Pulmonary artery endothelial cell (primary cell): ENCODE measurements at places on chromosomes 6 and 20. TPM values are rescaled to one million over a fixed set of nuclear protein-coding genes. Genes with fewer than 3 reads are reported as not detected.

GRCh38 chr6:134750669-134751068 is 199.2 kb downstream of the ALDH8A1 start:
- no peak for DNase-seq

- no peak for DNase-seq
Measured at GRCh38 chr6:124490122-124490521, 472.1 kb upstream of the RNF217 start.

DNA sequence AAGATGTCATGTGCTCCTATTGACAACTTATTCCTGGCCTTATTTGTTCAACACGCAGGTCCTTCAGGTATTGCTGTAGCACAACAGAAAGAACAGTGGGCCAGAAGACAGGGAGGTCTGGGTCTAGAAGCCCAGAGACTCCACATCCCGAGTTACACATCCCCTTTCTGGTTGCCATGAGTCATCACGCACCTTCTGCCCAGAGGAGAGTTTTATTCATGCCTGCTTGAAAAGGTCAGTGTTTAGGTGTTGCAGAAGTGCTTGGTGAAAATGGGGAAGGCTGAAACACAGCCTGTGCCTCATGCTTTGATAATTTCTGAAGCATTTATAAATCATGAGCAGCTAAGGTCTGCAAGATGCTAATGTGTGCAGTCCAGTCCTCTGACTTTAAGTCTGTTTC is 256.4 kb downstream of the GMPR start:
- no peak for DNase-seq

DNA sequence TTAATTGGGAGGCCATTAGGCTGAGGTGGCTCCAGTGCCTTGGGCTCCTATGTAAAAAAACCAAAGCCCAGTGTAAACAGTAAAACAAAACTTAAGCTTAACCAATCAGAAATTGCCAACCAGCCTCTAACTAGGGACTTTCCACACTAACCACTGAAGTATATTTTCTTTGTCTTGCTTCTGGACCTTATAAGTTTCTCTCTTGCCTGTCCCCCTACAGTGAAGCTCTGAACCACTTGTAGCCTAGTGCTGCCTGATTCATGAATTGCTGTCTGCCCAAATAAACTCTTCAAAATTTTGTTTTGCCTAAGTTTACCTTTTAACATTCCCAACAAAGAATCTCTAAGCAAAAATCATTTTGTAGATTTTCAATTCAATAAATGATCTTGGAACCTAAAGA is 28.2 kb downstream of the POPDC3 start:
- no peak for DNase-seq

DNA sequence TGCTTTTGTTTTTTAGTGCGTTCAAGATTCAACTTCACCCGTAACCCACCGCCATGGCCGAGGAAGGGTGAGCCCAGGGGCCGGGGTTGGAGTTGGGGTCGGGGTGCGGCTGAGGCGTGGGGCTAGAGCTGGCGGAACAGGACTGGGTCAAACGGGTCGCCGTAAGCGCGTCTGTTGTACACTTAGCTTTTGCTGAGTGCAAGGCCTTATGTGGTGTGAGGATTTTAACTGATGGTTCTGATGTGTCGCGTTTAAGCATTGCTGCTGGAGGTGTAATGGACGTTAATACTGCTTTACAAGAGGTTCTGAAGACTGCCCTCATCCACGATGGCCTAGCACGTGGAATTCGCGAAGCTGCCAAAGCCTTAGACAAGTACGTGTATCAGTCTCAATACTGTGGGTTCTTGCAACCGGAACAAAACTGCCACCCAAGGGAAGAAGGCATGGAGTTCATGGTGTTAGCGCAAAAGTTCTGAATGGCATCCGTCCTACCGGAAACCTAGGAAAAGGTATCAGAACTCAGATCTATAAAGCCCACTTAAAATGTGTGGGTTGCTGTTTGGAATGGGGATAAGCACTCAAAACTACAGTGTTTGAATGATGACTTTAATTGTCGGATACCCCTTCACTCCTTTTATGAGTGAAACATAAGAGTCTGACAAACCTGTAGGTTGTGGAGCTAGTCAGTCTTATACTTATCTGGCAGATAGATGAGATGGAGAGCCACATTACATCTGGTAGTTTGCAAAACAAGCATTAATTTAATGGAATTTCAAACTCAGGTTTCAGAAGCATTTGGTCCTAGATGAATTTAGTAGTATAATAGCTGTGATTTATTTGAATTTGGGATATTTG is 574 bp downstream of the RPS12 start:
- no peak for DNase-seq

The NMBR gene
- total RNA-seq = 0.11 TPM in 1 of 2 replicates, not detected in the other

The ZNF217 gene
- 18.5 and 21.6 TPM in 2 replicates for total RNA-seq
